ENCODE measurements at places on chromosomes 12 and 14. TPM values are rescaled to one million over a fixed set of nuclear protein-coding genes. Genes with fewer than 3 reads are reported as not detected.

The GPR137C gene
- 0.68 TPM for total RNA-seq

The FKBP11 gene
- total RNA-seq, result 4.6 TPM

The TMEM179 gene
- total RNA-seq, result 1.4 TPM

The CISTR gene
- not detected for total RNA-seq

The SERPINA4 gene
- not detected for total RNA-seq

The FZD10 gene
- total RNA-seq, result 0.27 TPM

The GLS2 gene
- total RNA-seq, result 3.5 TPM

The LRCOL1 gene
- total RNA-seq, result not detected

The AICDA gene
- not detected for total RNA-seq

The GLIPR1L2 gene
- not detected for total RNA-seq

The TSPAN9 gene
- total RNA-seq, result 18.2 TPM

The SELPLG gene
- 10.0 TPM for total RNA-seq

- DNase-seq, result peak; percentile 81
Measured at GRCh38 chr12:54428050-54429013, 9.3 kb upstream of the ITGA5 start.

DNA sequence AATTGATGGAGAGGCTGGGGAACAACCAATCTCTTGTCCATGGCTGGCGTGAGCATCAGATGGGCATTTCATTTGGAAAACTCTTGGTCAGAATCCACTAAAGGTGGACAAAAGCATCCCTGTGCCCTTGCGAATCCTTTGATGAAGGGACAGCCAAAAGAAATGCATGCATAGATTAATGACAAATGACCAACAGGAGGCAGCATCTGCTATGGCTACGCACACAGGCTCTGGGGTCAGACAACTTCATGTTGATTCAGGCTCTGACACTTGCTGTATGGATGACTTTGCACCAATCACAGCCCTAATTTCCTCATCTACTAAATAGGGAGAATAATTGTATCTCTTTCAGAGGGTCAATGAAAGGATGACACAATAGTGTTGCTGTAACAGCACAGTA, 117.5 kb downstream of the ASCL4 start:
- no peak for DNase-seq

GRCh38 chr12:51823875-51824565, 24.5 kb downstream of the FIGNL2 start:
- no peak for DNase-seq

DNA sequence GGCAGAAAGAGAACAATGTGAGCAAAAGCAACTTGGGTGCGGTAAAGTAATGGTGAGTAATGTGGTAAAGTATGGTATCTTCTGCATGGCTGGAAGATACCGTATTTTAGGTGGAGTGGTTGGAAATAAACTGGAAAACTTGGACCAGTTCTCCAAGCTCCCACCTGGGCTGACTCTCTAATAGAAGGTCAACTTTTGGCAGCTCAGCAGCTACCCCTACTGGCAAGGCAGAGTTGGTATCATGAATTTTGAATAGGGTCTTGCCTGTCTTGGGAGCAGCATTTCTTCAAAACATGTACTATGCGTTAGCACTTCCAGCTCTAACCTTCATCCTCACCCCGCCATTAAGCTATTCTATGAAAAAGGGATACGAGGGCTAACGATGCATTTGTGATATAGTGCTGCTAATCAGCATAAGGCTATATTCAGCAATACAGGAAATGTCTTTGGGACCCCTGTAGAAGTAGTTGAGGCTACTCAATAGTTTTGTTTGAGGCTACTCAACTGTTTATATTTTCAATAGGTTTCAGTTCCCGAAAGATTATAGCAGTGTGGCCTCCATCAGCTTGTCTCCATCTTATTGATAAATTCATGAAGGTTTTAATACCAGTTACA, 276.3 kb upstream of the FAR2 start:
- no peak for DNase-seq

DNA sequence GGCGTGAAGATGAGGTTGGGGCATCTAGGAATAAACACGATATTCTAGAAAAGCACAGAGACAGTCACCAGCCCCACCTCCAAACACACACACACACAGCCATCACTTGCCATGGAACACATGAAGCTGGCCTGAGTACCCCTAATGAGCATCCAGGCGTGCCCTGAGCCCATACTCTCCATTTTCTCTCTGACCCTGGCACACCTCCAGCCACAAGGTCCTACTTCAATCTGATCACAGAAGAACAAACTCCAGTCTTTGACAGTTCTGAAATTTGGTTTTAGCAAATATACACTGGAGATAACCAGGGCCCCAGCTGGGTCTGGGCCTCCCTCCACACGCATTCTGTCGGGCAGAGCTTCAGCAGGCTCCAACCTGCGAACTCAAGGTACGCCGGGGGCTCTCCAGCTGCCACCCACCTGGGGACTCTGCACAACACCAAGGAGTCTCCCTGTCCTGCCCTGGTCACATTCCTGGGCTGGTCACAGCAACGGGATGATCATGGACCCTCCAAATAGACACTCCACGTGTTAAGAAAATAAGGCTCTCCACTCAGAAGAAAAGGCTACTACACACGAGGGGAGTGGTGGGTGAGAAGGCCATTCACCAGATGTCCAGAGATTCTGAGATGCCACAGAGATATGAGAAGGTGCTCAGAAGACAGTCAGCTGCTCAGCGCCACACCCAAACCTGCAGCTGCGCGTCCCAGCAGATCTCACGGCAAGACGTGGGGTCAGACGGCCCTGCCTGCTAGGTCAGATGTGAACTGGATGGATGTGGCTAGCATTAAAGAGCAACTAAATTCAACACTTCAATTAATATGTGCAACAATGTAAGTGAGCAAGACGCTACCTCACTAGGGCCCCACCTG, 57.0 kb upstream of the PNMA1 start:
- DNase-seq, result no peak

DNA sequence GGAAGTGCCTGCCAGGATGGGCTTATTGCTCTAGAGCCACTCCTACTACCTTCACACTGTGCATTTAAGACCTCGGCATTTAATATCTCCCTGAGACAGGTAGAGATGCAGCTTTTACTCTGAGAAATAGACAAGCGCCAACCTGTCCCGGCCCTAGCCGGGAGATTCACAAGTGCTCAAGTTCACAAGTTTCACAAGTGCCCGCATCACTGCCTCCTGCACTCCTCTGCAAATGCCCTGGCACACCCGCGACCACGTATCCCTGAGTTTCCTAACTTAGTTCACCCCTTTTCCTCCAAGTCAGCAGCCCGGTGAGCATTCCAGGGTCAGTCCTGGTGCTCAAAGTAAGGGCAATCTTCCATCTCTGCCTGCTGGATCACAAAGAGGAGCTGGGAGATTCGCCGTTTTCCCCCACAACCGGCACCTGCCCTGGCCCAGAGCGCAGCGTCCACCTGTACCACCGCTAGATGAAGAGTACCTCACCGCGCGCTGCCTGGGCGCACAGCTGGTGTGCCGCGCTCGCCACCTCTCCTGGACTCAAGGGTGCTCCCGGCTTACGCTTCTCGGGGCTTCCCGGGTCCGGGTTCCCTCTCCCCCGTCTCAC, 5.0 kb upstream of the SLC38A4 start:
- DNase-seq, result no peak

DNA sequence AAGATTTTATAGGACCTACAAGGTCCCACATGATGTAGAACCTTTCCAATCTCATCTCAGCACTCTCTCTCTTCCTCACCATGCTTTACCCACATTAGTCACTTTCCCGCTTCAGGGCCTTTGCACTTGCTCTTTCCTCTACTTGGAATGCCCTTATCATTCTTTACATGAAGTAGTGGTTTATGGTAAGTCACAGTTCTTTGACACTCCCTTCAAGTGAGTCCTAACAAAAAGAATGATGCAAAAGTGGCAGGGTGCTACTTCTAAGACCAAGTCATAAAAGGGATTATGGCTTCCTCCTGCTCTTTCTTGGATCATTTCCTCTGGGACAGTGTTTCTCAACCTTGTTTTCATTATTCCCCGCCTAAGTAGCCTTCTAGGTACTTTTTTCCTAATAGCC, 13.1 kb downstream of the TMBIM4 start:
- no peak for DNase-seq

DNA sequence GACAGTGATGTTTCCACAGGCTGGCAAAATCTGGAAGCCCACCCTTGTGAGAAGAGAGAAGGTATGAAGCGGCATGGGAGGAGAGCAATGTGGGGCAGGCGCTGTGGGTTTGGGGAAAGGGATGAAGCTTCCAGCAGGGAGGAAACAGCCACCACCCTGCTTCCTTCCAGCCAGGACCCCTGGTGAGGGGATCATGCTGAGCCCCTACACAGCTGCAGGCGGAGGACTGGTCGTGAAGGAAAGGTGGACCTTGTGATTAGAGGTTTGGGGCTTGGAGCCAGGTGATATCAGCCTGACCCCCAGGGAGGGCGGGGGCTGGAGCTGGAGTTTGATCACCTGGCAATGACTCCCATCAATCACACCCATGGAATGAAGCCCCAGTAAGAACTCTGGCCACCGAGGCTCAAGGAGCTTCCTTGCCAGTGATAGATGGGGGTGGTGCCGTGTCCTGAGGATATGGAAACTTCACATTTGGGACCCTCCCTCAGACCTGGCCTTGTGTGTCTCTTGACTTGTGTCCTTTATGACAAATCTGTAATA, 48.6 kb downstream of the RIMBP2 start:
- DNase-seq, result no peak

DNA sequence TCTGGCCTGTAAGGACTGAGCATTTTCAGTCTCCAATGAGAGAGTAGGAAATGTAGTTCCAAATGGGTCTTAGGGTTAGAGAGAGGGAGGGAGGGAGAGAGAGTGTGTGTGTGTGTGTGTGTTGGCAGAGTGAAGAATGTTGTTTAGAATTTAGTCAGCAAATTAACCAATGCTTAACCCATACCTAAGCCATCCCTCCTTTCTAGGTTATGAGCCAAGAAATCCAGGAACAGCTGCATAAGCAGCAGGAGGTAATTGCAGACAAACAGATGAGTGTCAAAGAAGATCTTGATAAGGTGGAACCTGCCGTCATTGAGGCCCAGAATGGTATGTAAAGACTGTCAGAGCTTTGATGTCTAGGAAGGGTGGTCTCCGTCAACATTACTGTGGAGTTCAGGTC, 56.9 kb downstream of the HSP90AA1 start:
- no peak for DNase-seq

GRCh38 chr14:53943751-53944083, 12.9 kb downstream of the BMP4 start:
- no peak for DNase-seq

- peak; percentile 42 for DNase-seq
Measured at GRCh38 chr14:94638339-94638738, 26.1 kb downstream of the SERPINA3 start.

DNA sequence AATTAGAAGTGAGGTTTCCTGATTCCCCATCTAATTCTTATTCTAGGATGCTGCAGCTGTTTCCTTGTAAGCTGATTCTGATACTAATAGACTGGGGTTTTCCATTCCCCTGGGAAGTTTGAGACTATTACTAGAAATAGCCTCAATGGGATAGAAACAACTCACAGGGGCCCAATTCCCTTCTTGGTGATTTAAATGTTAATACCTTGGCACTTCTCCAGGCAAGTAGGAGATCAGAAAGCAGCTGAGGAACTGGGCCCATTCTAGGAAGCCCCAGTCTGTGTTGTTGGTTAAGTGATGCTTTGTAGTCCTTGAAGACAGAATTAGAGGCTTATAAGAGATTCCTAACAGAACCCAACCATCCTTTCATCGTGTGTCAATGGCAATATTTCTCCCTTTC, 407.0 kb upstream of the SEL1L start:
- no peak for DNase-seq

- no peak for DNase-seq
Measured at GRCh38 chr12:95643256-95643655, 92.0 kb upstream of the USP44 start.

GRCh38 chr14:76777721-76778120, 16.5 kb downstream of the VASH1 start:
- DNase-seq, result peak; percentile 57

DNA sequence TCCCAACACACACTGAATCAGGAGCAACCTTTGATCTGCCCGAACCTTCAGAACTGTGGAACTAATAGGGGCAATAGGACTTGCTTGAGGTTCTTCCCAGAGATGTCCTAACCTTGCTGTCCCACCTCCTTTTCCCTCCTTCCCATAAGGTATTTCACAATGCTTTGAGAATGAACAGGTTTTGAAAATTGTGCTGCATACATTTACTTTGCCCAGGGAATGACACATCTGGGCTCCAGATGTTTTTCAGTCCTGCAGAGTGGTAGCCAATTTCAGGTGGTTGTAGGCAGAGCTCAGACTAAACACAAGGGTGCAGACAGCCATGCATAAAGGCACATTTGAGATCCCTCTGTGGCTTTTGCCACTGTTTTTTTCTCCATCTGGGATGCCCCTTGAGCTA, 206.7 kb upstream of the PWP1 start:
- DNase-seq, result no peak

GRCh38 chr14:72613231-72613974, 280.5 kb downstream of the DPF3 start:
- no peak for DNase-seq

DNA sequence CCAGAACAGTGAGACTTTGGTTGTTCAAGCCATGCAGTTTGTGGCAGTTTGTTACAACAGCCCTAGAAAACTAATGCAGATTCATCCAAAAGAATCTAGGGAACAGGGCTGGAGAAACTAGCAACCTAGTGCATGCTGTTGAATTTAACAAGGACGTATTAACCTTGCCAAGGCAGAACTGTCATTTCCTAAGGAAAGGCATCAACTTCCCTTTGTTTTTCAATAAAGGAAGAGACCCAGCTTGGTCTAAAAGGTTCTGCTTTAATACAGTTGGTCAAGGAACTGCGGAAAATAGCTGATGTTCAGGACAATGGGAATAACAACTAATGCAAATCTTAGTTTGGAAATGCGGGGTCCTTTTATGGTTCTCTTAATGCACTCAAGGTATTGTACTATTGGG, 11.5 kb downstream of the AK7 start:
- DNase-seq, result no peak

DNA sequence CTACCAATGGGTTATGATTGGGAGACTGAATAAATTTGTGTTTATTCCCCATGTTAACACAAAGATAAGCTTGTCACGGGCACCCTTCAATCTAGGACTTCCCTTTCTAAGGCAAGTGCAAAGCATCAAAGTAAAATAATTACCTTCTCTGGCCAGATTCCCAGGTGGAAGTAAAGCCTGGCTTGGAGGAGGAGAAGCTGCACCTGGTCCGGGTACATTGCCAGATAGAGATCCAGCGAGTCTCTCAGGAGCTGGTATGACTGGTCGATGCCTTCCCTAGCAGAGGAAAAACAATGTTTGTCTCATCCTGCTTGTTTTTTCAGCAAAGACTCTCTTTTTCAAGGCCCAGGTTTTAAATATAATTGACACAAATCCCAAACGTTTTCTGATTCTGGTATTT, 24.9 kb downstream of the FBXO21 start:
- no peak for DNase-seq

DNA sequence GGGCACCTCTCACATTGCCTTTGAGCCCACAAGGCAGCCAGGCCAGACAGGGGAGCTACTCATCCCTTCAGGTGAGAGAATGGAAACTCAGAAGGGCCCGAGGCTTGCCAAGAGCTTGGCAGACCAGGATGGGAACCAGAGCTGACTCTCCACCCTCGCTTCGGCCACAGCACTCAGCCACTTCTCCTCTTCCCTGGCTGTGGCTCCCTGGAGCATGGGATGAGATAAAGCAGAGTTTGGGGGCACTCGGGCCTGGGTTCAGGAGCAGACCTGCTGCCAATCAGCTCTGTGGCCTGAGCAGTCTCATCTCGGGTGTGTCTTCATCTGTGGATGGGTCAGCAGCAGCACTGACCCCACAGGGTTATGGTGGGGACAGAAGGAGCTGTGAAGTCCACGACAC, 20.0 kb upstream of the CCDC85C start:
- DNase-seq, result no peak

Data from sigmoid colon (tissue), 7 donors.